ENCODE measurements at places on chromosomes 7 and 10.
A peak's percentile ranks its signal among the peaks of the same experiment; 100 is the strongest.

- no peak for DNase-seq
Observed at GRCh38 chr7:101860316-101861217, 43.1 kb downstream of the CUX1 start.

- DNase-seq: no peak
Observed at GRCh38 chr7:22786290-22786932, 36.2 kb downstream of the TOMM7 start.

GRCh38 chr7:74094224-74095101 is 10.9 kb downstream of the LIMK1 start:
- DNase-seq: peak; percentile 62

DNA sequence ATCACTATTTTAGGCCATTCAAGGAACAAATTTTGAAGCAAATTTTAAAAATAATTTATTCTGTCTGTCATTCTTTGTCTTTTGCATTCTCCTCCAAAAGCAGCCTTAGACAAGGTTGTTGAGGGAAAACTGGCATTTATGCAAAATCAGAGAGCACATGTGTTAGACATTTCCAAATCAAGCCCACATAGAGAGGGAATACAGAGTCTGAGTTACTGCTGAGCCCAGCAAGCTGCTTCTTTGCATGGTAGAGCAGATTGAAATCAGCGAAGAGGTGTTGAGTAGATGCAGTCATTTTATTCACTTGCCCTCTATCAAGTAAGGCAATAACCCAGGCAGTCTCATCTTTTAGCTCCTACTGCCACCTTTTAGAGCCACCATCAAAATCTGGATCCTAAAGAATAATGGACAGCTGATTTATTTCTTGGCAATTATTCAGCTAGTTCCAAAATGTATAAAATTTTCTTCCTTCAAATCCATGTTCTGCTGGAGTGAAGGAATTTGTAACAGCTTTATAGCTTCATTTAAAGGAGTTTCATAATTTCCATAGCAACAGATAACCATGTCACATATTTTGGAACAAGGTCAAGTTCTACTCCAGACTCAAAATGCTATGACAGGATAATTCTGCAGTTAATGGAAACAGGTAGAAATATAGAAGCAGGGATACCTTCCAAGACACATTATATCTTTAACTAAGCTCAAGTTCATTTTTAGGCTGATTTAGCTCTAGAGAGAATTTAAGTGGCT is 7.3 kb upstream of the PCDH15 start:
- no peak for DNase-seq

DNA sequence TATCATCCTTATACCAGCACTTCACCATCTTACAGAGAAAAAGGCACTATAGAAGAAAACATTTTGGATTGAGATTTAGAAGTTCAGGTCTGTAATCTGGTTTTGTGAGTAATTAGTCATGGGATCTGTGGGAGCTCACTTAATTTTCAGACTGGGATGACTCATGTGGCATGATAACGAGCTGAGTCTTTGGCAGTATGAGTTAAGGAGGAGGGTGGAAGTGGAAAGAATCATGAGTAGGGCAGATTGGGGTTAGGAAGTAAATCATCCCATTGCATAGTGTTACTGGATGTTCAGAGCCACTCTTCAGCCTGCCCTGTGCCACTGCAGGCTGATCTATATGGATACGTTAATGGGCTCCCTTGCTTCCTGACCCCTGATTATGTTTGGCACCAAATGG is 64.9 kb downstream of the ZNF92 start:
- peak; percentile 45 for DNase-seq

- DNase-seq: no peak
Observed at GRCh38 chr7:128353189-128353588, 8.3 kb downstream of the PRRT4 start.

- DNase-seq: no peak
Observed at GRCh38 chr7:7178906-7179305, 3.4 kb upstream of the C1GALT1 start.

- DNase-seq: no peak
Observed at GRCh38 chr10:86263209-86263608, 103.4 kb downstream of the GRID1 start.

DNA sequence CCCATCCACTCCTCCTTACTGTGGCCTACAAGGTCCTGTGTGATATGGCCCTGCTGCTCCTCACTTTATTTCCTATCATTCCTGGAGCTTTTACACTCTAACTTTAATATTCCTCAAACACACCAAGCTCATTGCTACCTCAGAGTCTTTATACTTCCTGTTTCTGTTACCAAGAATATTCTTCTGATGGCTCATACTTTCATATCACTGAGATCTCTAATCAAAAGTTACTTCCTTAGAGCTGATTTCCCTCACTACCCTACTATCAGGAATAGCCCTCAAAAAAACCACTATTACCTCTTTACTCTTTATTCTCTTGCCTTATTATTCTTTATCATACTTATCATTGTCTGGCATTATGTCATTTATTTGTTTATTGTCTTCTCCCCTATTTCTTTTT is 5.8 kb upstream of the PPP3CB start:
- DNase-seq: no peak

- DNase-seq: no peak
Observed at GRCh38 chr10:110643035-110643652, 992 bp upstream of the RBM20 start.

GRCh38 chr10:50600831-50601477 is 22.8 kb downstream of the SGMS1 start:
- no peak for DNase-seq

- DNase-seq: no peak
Observed at GRCh38 chr7:136150311-136150710, 173.2 kb upstream of the MTPN start.

DNA sequence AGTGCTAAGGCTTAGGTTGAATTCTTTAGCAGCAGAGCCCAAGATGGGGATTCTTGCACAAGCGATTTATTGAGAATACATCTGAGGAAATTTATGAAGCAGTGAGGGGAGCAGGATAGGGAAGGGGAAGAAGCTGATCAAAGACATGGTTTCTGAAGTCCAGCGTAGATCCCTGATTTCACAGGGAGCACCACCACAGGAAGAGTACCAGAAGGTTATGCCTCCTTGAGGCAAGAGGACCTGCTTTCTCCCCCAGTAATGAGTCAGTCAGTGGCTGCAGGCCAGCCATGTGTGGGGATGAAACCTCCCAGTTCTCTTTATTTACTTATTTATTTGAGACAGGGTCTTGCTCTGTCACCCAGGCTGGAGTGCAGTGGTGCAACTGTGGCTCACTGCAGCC is 35.0 kb upstream of the CBLL1 start:
- DNase-seq: no peak

GRCh38 chr10:73814896-73815718 is 3.7 kb upstream of the NDST2 start:
- DNase-seq: no peak

GRCh38 chr10:6794441-6794840 is 214.4 kb upstream of the PRKCQ start:
- no peak for DNase-seq

GRCh38 chr7:15567652-15568051 is 5.8 kb upstream of the AGMO start:
- no peak for DNase-seq

- no peak for DNase-seq
Observed at GRCh38 chr7:2512179-2512661, 7.4 kb upstream of the LFNG start.

Data from fibroblast of skin of left biceps (primary cell).